ENCODE measurements at places on chromosomes 7 and 10.

GRCh38 chr7:99003419-99003818 lies 125.1 kb downstream of the TRRAP start:
- DNase-seq: no peak

- DNase-seq: no peak
Measured at GRCh38 chr7:150735596-150736358, 1.4 kb upstream of the GIMAP5 start.

DNA sequence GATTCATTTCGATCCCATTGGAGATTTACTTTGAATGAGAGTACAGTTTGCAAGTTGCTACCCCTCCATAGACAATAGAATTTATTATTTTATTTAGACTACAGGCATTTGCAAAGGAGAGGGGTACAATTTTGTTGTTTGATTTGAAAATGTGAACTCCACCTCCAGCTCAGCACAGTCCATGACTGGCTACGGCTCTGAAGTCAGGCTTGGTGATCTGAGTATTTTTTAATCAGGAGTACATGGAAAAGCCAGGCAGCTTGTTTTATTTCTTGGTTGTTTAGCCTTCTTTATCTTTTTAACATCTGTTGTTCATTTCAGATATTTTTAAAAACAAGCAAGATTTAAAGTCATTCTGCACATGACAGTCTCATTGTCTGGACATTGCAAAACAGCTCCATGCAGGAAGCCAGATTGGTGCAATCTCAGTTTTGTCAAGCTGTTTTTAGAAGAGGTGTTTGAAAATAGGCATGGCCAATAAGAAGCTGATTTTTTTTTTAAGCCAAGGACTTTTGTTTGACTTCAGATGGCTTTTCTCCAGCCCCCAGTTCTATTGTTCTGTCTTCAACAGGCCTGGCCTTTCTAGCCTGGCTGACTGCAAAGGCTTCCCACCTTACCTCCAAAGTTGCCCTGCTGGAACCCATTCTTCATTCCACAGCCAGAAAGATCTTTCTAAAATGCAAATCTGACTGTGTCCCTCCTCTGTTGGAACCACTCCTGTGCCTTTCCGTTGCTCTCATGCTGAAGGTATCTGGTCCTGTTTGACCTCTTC lies 12.2 kb downstream of the PLXDC2 start:
- no peak for DNase-seq

DNA sequence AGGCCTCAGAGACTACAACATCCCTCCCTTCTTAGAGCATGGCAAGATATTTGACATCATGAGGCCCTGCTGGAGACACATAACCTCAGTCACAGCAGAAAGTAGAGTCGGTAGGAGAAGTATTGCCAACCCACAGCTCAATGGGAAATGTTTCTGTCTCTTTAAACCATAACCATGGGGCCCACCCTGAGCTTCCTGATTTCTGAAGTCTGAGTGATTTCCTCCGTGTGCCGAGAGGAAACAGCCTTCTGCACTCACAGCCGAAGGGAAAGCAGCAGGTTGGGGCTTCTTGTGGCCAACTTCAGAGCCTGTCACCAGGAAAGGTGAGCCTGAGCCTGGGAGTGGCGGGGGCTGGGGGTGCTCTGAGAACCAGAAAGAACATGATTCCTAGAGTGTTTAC lies at the start of gene GIMAP1:
Gene GIMAP1, plus strand, starts transcription at position 246 of the 400 bp plus-strand sequence. CDS start 2,435 bp downstream, outside the sequence.
- DNase-seq: no peak

DNA sequence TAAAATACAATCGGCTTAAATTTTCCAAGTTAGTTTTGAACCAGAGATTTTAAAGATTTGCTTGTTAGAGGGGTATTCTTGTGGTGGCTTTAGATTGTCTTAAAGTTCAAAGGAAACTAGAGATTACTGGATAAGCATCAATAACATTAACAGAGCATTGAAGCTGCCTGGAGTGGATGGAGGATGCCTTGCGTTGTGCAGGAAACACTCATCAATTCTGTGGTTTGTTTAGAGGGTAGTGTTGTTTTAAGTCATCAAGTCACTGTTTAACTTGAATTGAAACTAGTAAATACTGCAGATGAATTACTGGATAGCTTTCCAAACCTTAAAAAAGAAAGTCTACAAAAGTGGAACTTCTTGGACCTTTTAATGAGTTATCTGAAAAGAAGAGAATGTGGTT lies 218.6 kb downstream of the CELF2 start:
- no peak for DNase-seq

- no peak for DNase-seq
Measured at GRCh38 chr10:19819419-19820033, 3.3 kb downstream of the PLXDC2 start.

- DNase-seq: no peak
Measured at GRCh38 chr10:20948686-20949327, 51.7 kb upstream of the NEBL start.

- no peak for DNase-seq
Measured at GRCh38 chr7:95503271-95504131, 17.8 kb downstream of the ASB4 start.

- DNase-seq: no peak
Measured at GRCh38 chr7:122972056-122972455, 23.4 kb downstream of the TAS2R16 start.

- DNase-seq: no peak
Measured at GRCh38 chr10:21715531-21716195, 181.6 kb downstream of the MLLT10 start.

GRCh38 chr7:44693641-44694313 lies 54.9 kb upstream of the ZMIZ2 start:
- no peak for DNase-seq

DNA sequence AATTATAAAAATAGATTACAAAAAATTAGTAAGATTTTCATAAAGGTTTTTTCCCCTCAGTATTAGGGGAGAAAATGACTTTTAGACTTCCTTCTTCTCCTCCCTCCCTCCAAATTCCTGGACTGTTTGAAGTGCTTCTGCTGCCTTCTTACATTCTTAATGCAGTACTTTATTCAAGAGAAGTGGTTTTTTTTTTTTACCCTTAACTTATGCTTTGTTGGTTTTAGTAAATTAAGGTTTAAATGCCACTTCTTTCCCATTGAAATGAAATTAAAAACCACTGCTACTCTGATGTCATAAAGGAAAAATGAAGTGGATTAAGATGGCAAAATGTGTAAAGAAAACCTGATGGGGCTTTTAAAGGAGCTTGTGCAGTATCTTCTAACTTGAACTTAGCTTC lies 140.7 kb downstream of the VTI1A start:
- no peak for DNase-seq

DNA sequence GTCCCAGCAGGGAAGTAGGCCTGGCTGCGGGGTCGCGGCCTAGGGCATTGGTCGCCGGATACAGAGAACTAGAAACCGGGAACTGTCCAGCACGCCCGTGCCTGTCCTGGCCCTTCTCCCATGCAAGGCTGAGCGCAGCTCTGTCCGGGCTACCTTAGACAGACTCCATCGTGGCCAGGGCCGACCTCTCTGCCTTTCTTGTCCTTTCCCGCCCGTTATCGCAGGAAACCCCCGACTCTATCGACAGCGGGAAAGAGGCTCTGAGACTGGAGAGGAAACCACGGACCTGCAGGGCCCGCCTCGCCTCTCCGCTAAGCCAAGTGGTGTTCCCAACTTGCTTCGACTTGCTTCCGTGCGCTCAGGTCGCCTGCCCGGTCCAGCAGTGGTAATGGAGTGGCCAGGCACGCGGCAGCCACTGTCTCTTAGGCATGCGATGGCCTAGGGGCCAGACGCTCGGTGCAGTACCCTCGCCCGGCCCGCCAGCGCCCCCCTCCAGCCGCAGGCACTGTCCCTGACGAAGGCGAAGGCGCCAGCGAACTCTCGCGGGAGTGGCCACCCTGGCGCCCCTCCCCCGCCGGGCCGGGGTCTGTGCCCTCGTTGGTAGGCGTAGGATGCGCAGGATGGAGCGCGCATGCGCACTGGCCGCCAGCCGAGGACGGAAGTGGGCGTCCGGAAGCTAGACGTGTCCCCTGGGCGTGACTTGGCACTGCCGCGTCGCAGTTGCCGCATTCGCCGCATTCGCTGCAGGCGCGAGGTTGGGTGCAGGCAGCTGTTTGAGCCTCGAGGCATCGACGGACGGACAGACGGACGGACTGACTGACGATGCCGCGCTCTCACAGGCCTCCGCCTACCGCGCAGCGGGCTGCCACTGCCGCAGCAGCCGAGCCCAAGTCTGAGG lies 54.4 kb downstream of the MCMBP start:
- no peak for DNase-seq

Data from esophagus squamous epithelium (tissue), 5 donors.